ENCODE measurements at places on chromosomes 11 and 22.

- no peaks in the 10 kb centered on the region for H3K27me3 ChIP-seq
- no peak overlapping the region for H3K27ac ChIP-seq
- no peaks in the 10 kb centered on the region for H3K36me3 ChIP-seq
- no peaks in the 10 kb centered on the region for H3K4me1 ChIP-seq
- no peak overlapping the region for H3K4me3 ChIP-seq
Measured at GRCh38 chr11:17673951-17674350, 45.4 kb upstream of the MYOD1 start.

- H3K27ac ChIP-seq = no peak overlapping the region
- H3K36me3 ChIP-seq = no peaks in the 10 kb centered on the region
- H3K4me1 ChIP-seq = no peaks in the 10 kb centered on the region
- H3K4me3 ChIP-seq = peak overlapping the region; percentile 77
- DNase-seq = no peak
Measured at GRCh38 chr22:29307596-29308147, 1.2 kb downstream of the GAS2L1 start.

DNA sequence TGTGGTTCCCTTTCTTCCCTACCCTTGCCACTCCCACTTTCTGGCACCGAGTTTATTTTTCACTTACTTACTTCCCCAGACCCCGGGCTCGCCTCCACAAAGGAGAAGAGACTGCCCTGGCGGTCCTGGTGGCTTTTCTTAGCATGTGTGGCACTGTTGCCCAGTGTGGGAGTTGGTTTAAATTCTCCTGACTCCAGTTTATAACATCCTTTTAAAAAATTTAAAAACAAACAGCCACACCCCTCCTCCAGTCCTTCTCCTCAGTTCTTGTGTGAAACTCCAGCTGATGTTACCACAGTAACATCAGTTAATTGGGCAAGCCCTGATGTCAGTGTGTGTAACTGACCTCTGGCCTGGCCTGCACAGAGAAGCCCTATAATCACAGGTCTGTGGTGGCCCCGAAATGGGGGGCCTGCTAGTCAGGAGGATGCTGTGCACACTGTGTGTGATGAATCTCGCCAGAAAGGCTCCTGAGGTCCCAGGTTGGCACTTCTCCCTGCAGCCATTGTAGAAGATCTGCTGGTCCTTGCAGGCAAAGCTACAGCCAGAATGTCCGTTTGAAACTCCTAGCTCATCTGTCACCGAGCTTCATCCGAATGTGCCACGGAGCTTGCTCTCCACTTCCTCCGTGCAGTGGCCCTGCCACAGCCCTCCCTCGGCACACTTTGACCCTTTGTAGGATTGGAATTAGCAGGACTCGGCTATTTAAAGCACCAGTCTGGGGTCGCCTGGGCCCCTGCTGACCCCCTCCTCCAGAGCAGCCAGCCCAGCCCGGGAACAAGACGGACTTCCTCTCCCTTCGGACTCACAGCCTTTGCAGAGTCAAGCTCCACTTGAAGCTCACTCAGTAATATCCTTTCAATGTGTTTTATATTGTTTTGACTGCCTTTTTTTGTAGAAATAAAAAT, 7.6 kb downstream of the YDJC start:
- no peak for DNase-seq
- H3K27ac ChIP-seq = no peak overlapping the region
- H3K27me3 ChIP-seq = no peaks in the 10 kb centered on the region
- H3K4me1 ChIP-seq = no peaks in the 10 kb centered on the region
- H3K4me3 ChIP-seq = no peak overlapping the region

- 0 out of 2 replicates have a peak, but pooled peaks cover 2% of the 10 kb centered on the region for H3K4me1 ChIP-seq
- no peak for DNase-seq
Measured at GRCh38 chr11:121291896-121292494, 576 bp upstream of the SC5D start.

DNA sequence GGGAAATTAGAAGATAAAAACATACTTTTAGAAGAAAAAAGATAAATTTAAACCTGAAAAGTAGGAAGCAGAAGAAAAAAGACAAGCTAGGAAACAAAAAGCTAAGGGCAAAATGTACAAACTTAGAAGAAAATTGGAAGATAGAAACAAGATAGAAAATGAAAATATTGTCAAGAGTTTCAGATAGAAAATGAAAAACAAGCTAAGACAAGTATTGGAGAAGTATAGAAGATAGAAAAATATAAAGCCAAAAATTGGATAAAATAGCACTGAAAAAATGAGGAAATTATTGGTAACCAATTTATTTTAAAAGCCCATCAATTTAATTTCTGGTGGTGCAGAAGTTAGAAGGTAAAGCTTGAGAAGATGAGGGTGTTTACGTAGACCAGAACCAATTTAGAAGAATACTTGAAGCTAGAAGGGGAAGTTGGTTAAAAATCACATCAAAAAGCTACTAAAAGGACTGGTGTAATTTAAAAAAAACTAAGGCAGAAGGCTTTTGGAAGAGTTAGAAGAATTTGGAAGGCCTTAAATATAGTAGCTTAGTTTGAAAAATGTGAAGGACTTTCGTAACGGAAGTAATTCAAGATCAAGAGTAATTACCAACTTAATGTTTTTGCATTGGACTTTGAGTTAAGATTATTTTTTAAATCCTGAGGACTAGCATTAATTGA, 1.0 kb downstream of the MALAT1 start:
- no peaks in the 10 kb centered on the region for H3K27me3 ChIP-seq
- DNase-seq = peak; percentile 27
- peaks cover 23% of the 10 kb centered on the region for H3K4me1 ChIP-seq
- H3K36me3 ChIP-seq = peaks cover 40% of the 10 kb centered on the region
- peak overlapping the region; percentile 86 for H3K4me3 ChIP-seq
- peak overlapping the region; percentile 94 for H3K27ac ChIP-seq

DNA sequence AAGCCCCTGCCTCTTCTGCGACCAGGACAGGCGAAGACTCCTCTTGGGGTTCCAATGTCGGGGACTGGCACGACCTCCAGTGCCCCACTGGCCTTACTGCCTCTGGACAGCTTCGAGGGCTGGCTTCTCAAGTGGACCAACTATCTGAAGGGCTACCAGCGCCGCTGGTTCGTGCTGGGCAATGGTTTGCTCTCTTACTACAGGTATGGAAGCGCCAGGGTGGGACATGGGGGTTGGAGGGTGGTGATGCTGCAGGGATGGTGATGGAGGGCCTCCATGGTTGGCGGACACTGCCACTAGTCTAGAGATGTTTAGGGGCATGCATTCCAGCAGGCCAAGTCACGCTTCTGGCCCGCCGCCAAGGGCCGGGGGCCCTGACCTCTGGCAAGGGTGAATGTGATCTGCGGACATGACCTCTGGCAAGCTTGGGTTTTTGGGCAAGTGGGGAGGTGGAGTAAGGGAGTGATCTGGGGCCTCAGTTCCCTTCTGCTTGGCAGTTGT, 727 bp downstream of the OSBP2 start:
- DNase-seq = no peak
- no peak overlapping the region for H3K27ac ChIP-seq
- peak overlapping the region; percentile 63 for H3K4me3 ChIP-seq
- H3K4me1 ChIP-seq = no peaks in the 10 kb centered on the region
- no peaks in the 10 kb centered on the region for H3K36me3 ChIP-seq

DNA sequence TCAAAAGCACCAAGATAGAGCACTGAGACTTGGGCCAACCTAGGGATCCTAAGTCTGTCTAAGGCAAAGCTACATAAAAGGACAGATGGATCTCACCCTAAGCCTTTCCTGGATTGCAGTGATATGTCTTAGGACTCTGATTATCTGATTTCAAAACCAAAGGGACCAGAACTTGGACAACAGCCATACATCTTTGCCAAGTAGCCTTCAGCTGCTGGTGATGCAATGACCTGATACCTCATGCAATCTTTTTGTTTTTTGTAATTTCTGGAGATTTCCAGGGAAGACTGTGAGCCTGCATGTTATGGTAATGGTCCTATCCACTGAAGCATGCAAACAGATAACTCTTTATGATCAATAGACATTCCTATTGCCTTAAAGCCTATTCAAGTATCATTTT, 230.4 kb upstream of the MTNR1B start:
- no peaks in the 10 kb centered on the region for H3K4me1 ChIP-seq
- H3K27ac ChIP-seq = no peak overlapping the region
- no peak overlapping the region for H3K4me3 ChIP-seq
- no peak for DNase-seq
- H3K27me3 ChIP-seq = no peaks in the 10 kb centered on the region

DNA sequence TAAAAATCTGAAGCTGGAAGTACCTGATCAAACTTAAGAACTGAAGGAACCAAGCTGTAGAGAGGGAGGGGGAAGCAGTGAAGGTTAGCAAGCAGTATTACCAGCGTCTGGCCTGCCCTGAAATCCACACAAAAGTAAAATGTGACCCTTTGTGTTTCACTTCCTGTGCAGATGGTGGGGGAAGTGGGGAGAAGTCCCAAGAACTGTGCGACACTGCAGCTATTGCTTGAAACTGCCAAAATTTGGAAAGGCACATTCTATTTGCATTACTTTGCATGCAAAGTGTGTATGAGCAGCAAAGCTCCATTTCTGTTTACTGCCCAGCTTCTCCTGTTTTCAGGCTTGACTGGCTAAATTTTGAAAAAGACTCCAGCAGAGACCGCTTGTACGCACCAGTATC, 72.1 kb upstream of the BMAL1 start:
- H3K4me3 ChIP-seq = no peak overlapping the region
- DNase-seq = no peak
- H3K4me1 ChIP-seq = no peaks in the 10 kb centered on the region
- no peaks in the 10 kb centered on the region for H3K36me3 ChIP-seq
- H3K27me3 ChIP-seq = no peaks in the 10 kb centered on the region
- no peak overlapping the region for H3K27ac ChIP-seq

DNA sequence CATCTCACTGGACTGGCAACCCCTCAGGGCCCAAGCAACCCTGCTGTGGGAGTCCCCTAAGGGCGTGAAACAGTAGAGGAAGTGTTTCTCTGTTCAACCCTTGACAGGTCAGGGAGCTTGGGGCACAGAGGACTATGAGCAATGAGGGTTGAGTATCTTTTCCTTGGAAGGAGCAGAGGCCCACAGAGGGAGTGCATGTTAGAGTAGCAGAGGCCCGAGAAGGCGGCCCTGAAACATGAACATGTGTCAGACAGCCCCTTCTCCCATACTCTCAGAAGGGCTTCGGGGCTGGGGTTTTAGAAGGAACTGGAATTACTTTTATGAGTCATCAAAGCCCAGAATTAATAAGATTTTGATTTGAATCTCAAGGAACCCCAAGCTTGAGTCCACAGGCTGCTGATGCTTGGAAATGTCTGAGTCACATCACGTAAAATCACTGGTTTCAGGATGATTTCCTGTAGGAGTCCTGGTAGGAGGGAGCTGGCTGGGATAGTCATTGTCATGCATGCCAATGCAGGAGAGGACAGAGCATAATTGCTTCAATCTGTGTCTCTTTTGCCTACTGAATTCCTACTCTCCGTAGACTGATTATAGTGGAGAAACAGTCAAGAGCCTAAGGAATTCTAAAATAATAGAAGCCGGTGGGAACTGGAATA, 22.6 kb downstream of the C11orf71 start:
- H3K36me3 ChIP-seq = no peaks in the 10 kb centered on the region
- H3K4me1 ChIP-seq = no peaks in the 10 kb centered on the region
- H3K27ac ChIP-seq = no peak overlapping the region
- no peak for DNase-seq

GRCh38 chr11:45181193-45181888, 34.9 kb downstream of the PRDM11 start:
- no peak overlapping the region for H3K27ac ChIP-seq
- no peak overlapping the region for H3K4me3 ChIP-seq
- DNase-seq = no peak
- no peaks in the 10 kb centered on the region for H3K36me3 ChIP-seq
- H3K27me3 ChIP-seq = no peaks in the 10 kb centered on the region

DNA sequence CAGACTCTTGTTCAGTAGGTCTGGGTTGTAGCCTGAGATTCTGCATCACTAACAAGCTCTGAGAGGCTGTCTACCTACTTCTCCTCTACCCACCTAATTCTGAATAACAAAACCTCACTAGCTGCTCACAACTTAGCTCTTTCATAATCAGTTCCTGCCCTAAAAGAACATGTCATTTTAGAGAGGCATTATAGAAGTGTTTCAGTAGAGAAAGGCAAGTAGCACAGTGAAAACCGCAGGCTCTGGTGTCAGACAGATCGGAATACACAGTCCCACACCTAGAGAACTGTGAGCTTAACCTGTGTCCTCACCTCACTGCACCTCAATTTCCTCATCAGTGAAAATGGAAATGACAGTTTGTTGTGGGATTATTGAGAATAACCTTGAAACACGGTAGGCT, 1337.6 kb upstream of the TENM4 start:
- no peak overlapping the region for H3K27ac ChIP-seq
- no peak overlapping the region for H3K4me3 ChIP-seq
- H3K4me1 ChIP-seq = no peaks in the 10 kb centered on the region
- no peaks in the 10 kb centered on the region for H3K36me3 ChIP-seq

- no peaks in the 10 kb centered on the region for H3K36me3 ChIP-seq
- H3K4me1 ChIP-seq = no peaks in the 10 kb centered on the region
- no peaks in the 10 kb centered on the region for H3K27me3 ChIP-seq
Measured at GRCh38 chr11:27046956-27047355, 6.3 kb downstream of the BBOX1 start.

- no peak for DNase-seq
- no peak overlapping the region for H3K4me3 ChIP-seq
- no peaks in the 10 kb centered on the region for H3K4me1 ChIP-seq
- H3K27ac ChIP-seq = no peak overlapping the region
Measured at GRCh38 chr11:29318134-29318845, 698.5 kb downstream of the KCNA4 start.

- H3K36me3 ChIP-seq = no peaks in the 10 kb centered on the region
- no peak overlapping the region for H3K4me3 ChIP-seq
- H3K27me3 ChIP-seq = no peaks in the 10 kb centered on the region
- H3K4me1 ChIP-seq = no peaks in the 10 kb centered on the region
- H3K27ac ChIP-seq = no peak overlapping the region
Measured at GRCh38 chr11:123509737-123510578, 79.9 kb downstream of the GRAMD1B start.

GRCh38 chr11:23674866-23675265, 814.6 kb upstream of the CCDC179 start:
- H3K4me1 ChIP-seq = no peaks in the 10 kb centered on the region
- H3K4me3 ChIP-seq = no peak overlapping the region
- H3K27me3 ChIP-seq = no peaks in the 10 kb centered on the region
- DNase-seq = no peak

DNA sequence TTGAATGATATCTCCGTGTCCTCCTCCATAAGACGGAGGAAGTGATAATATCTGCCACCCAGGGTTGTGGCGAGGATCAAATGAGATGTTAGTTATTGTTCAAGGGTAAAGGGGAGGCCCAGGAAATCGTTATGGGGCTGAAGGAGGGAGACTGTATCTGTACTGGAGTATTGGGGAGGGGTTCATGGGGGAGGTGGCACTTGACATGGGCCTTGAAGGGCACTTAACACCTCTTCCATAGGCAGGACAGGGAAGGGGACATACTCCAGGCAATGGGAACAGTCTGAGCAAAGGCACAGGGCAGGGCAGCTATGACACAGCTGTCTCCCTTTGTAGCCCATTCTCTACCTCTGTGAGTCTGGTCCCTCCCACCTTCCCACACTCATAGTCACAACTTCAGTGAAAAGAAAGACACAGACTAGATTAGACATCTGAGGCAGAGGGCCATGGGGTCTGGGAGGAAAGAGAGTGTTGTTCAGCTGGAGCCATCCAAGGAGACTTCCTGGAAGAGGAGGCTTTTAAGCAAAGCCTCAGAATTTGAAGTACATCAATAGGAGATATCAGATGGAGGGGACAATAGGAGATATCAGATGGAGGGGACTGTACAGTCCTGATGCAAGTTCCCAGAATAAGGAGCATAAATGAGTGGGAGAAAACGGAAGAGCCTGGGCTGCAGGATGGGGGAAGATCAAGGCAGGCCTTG, 15.8 kb upstream of the DGKZ start:
- H3K36me3 ChIP-seq = no peaks in the 10 kb centered on the region
- no peak overlapping the region for H3K4me3 ChIP-seq
- peaks cover 71% of the 10 kb centered on the region for H3K27me3 ChIP-seq
- DNase-seq = no peak

- H3K27me3 ChIP-seq = no peaks in the 10 kb centered on the region
- no peaks in the 10 kb centered on the region for H3K4me1 ChIP-seq
- no peak for DNase-seq
Measured at GRCh38 chr11:104771763-104772162, 126.5 kb downstream of the CASP12 start.

All from MM.1S (cell line).